Glomerular endothelial cell (primary cell): ENCODE measurements at places on chromosomes 12 and 14.

DNA sequence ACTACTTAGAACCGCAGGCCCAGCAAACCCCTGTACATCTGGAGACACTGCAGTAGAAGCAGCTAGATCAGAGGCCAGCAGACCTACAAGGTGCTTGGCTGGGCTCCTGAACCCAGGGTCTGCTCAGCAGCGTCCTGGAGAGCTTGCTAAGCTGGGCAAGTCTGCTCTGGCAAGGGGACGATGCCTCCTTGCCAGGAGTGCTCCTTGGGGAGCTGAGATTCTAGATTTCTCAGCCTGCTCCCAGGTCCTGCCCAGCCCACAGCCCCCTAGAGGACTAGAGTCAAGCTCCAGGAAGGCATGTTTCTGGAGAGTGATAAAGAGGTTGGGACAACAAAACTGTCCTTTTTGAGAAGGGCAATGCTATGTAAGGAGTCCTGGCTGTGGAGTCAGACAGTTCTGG is 60.3 kb downstream of the HSPB8 start:
- no peak for DNase-seq

DNA sequence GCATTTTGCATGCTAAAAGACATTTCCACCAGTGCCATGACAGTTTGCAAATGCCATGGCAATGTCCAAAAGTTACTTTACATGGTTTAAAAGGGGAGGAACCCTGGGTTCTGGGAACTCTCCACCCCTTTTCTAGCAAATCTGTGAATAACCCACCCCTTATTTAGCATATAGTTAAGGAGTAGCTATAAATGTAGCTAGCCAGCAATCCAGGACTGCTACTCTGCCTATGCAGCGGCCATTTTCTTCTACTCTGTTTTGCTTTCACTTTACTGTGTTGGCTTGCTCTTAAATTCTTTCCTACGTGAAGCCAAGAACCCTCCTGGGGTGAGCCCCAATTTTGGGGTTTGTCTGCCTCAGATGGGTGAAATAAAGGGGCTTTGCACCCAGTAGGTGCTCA is 141.0 kb downstream of the PTPN11 start:
- no peak for DNase-seq

DNA sequence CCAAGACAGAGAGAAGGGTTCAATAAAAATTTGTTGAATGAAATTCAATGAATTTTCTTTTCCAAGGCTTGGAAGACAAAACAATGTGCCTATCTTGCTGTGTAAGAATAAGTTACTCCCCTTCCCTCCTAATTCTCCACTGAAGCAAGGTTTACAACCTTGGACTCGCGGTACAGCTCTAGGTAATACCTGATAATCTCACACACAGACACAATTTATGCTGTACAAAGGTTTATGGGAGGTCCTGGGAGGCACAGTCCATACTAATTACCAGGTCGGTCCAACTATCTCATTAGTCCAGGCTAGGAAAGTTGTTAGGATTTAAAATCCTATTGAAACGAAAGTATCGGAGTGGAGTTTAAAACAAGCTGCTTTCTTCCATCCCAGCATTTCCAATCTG is 42.6 kb downstream of the NELL2 start:
- no peak for DNase-seq

DNA sequence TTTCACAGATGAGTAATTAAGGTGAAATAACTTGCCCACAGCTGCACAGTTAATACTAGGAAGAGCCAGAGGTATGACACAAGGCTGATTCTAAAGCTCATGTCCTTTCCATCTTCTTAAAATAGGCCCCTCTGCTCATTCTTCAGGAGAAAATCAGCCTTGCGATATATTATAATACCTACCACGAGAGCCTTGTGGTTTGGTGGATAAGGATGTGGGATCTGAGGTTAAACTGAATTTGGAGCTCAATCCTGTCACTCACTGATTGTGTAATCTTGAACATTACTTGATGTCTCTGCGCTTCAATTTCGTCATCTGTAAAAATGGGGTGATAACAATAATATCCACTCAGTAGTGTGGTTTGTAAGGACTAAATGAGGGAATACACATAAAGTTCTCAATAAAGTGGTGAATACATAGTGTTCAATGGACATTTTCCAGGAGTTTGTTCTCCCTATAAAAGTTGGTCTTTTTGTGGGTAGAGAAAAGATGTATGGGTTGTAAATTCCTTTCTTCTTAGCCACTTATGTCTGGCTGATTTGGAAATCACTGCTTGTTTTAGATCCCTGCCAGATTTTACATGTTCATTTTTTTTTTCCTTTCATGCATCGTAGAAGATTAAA is 25.1 kb upstream of the ATP2B1 start:
- DNase-seq = no peak

GRCh38 chr12:120421701-120422100 is 16.2 kb upstream of the COX6A1 start:
- DNase-seq = no peak

DNA sequence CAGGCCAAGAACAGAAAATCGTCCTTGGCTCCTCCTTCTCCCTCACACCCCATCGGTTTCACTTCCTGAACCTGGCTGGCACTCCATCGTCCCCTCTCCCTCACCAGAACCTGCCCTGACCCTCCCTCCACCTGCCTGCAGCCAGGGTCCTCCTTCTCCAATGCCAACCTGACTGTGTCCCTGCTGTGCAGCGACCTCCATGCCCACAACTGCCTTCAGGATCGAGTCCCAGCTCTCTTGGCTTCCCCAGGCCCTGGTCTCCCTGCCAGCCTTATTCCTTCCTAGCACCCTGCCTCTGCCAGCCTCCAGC is 19.8 kb downstream of the HVCN1 start:
- no peak for DNase-seq

- DNase-seq = no peak
Observed at GRCh38 chr14:59313658-59314608, 125.5 kb downstream of the DAAM1 start.

GRCh38 chr14:56181681-56182085 is 63.5 kb downstream of the PELI2 start:
- DNase-seq = no peak

DNA sequence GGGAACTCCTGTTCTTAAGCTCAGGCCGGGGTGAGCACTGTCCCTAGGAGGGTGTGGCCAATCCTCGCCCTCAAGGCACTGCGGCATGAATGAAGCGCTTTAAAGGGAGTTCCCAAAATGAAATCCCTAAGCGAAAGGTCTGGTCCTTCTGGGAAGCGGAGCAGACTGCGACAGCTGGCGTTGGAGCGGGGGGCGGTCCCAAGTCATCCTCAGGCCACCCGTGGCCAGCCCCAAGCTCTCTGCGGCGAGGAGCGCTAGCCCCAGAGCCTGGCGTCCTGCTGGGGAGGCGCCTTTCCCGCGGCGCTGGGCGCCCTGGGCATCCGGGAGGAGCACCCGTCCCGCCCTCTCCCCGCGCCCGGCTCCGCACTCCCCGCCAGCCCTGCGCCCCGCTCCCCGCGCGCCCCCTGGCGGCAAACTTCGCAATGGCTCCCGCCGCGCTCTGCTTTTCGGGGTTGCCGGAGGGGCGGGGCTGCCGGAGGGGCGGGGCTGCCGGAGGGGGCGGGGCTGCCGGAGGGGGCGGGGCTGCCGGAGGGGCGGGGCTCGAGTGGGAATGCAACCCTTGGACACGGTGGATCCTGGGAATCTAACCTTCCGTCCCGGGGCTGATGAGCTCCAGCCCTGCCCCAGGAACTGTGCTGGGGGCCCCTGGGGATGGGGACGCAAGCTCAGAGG is 25.4 kb downstream of the ZBTB42 start:
- no peak for DNase-seq

GRCh38 chr14:48771717-48772116 is 814.5 kb downstream of the RPS29 start:
- DNase-seq = no peak

GRCh38 chr12:28936221-28936620 is 212.9 kb upstream of the FAR2 start:
- no peak for DNase-seq

GRCh38 chr14:45210159-45210558 is 42.8 kb downstream of the MIS18BP1 start:
- no peak for DNase-seq

DNA sequence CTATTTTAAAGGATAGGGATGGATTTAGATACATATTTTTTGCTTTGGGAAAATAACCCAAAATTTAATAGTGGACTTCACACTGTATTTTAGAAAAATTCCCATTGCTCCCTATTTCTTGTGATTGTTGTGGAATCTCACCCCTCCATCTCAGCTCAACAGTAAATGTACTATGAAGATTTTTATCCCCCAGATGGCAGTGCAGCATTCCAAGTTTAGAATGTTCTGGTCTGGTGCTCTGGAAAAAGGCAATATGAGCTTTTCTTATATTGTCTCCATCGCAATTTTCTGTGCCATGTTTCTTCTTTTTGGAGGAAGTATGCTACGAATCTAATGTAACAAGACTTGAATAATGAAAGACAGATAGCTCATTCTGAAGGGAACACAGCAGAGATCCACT is 471.7 kb upstream of the SYT1 start:
- no peak for DNase-seq

- DNase-seq = no peak
Observed at GRCh38 chr12:108400056-108400455, 60.9 kb upstream of the CMKLR1 start.

DNA sequence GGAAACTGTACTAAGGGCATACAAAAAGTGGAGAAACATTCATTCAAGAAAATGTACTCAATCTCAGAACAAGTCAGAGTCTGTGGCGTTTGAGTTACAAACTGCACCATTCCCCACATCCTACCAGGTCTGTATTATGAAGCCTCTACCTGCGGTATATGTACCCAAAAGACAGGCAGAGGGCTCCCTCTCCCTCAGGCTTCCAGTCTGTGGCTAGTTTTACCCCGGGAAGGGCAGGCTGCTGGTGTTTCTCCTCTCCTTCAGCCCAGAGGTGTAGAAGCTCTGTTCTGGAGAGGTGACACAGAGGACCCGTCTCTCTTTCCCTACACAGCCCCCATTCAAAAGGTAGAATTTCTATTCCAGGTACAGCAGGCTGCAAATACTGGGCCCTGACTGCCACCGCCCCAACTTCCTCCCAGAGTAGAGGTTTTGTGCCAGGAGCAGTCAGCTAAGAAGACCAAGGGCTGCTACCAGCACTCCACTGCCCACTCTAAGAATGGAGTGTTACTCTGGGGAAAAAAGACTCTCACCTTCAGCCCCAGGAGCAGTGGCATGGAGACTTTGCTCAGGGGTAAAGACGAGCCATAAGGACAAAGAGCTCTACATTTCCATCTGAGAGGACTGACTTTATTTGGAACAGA is 39.4 kb downstream of the PARP11 start:
- DNase-seq = no peak

DNA sequence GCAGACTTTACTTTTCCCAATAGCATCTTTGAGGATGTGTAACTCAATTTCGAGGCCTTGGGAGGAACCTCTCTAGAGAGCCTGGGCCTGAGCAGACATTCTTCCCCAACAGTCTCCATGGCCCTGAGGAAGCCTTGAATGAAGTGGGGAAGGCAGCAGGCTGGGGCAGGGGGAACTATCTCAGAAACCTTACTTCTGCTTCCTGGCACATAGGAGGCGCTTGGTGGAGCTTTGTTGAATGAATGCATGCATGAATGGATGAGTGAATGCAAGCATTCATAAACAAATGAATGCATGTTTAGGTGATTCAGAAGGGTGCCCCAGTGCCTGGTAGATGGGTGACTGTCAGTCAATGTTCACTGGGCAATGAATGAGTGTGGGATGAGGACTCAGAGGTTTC is 58.3 kb downstream of the GALNT16 start:
- no peak for DNase-seq

- no peak for DNase-seq
Observed at GRCh38 chr14:51597261-51598001, 54.3 kb upstream of the FRMD6 start.

DNA sequence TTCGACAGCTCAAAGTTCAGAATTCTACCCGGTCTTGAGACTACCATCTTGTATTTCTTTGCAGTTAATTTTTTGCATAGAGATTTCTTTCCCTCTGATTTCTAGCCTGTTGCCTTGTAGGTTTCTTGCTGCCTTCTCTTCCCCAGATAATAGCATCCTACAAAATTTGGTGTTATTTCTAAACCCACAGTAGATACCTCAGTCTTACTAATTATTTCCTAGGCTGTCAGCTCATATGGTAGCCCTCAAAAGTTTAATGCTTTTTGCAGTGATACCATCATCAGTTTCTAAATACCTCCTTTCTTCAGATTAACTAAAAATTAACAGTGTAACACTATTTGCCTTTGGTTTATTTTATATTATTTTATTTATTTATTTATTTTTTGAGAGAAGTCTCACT is 61.9 kb upstream of the TMPO start:
- DNase-seq = no peak

- no peak for DNase-seq
Observed at GRCh38 chr12:54522243-54522642, 24.7 kb downstream of the NCKAP1L start.

DNA sequence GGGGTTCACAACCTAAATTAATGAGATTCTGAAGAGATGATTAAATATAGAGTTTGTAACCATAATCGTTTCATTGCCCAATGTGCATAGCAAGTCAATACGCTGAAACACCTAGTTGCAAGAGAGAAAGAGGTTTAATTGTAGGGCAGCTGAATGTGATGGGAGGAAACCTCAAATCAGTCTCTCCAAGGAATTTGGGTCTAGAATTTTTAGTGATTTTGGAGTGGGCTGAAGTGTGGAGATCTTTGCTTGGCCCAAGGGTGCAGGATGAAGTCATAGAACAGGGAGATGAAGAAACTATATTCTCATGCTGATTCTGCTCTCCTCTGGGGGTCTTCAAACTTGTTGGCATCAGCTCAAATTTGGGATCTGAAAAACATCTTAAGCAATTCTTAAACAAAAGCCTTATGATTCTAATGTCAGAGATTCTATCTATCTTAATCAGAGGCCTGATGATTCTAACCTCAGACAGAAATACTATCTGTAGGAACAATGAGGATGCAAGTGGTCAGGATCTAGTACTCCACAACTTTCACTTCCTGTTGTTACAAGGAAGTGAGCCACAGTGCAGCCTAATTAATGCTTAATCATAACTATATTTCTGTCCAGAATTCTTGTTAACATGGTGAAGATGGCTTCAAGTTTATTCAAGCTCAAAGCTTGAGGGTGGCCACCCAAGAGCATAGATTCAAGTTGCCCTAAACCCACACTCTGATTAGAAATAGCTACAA is 80.2 kb upstream of the FUT8 start:
- no peak for DNase-seq

GRCh38 chr14:89503431-89503996 is 86.5 kb upstream of the FOXN3 start:
- DNase-seq = no peak

DNA sequence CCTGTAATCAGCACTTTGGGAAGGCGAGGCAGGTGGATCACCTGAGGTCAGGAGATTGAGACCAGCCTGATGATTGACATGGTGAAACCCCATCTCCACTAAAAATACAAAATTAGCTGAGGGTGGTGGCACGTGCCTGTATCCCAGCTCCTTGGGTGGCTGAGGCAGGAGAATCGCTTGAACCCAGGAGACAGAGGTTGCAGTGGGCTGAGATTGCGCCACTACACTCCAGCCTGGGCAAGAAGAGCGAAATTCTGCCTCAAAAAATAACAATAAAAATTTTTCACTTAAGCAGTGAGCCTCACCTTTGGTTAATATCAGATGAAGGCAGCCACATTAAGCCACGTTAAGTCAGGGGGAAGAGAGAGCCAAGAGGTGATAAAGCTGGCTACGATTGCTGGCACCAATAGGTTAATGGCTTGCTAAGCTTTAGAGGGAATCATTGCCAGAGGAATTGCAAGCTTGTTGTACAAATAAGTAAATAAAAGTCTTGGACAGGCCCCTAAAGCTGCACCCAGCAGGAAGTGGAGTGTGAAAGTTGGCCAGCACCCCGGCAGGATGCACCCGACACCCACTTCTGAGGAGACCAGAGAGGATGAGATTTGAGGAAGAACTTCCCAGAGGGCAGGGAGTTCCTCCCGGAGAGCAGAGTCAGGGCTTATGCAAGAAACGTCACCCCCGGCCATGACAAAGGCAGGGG is 41.3 kb upstream of the TESC start:
- no peak for DNase-seq
